Suprapubic skin (tissue), 4 donors: ENCODE measurements at places on chromosomes 16 and 17. TPM values are rescaled to one million over a fixed set of nuclear protein-coding genes. Genes with fewer than 3 reads are reported as not detected.

The TPPP3 gene
- 112 TPM for total RNA-seq

The KRTAP4-4 gene
- total RNA-seq, result 81.7 TPM

The CASKIN1 gene
- 0.49 TPM for total RNA-seq

The ITPRIPL2 gene
- 91.9 TPM for total RNA-seq

GRCh38 chr16:83513008-83513755 is 294.6 kb upstream of the HSBP1 start:
- DNase-seq, result no peak
- no peaks in the 10 kb centered on the region for H3K27me3 ChIP-seq
- no peaks in the 10 kb centered on the region for H3K4me1 ChIP-seq
- H3K27ac ChIP-seq, result no peak overlapping the region
- H3K36me3 ChIP-seq, result no peaks in the 10 kb centered on the region
- no peak overlapping the region for H3K4me3 ChIP-seq

- H3K27ac ChIP-seq, result no peak overlapping the region
- H3K4me1 ChIP-seq, result peaks cover 27% of the 10 kb centered on the region
- DNase-seq, result no peak
- peaks cover 47% of the 10 kb centered on the region for H3K36me3 ChIP-seq
- H3K4me3 ChIP-seq, result no peak overlapping the region
Measured at GRCh38 chr16:23072769-23073549, 76.3 kb downstream of the USP31 start.
